ENCODE measurements at places on chromosomes 11 and 22.

GRCh38 chr22:45769569-45770210, 98.1 kb downstream of the ATXN10 start:
- DNase-seq = no peak

GRCh38 chr22:29766632-29767170, at the start of gene ZMAT5:
Gene ZMAT5, minus strand, starts transcription at chr22:29767007. Its CDS starts 18,463 bp downstream, at chr22:29748544.
- DNase-seq = peak; percentile 87

DNA sequence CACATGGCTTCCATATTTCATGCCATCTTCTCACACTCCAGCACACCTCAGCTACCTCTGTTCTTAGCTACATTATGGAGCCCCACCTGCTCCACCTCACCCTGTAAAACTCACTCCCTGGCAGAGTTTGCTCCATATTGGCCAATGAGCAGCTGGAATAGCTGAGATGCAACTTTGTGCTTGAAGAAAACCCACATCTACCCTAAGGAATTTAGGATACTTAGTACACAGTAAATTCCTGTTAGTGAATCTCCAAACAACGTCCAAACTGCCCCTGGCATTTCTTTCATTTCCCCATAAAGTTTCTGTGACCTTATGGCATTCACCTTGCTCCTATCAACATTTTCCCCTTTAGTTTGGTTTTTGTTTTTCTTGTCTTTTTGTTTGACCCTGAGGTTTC, 2.2 kb upstream of the VWCE start:
- DNase-seq = no peak

DNA sequence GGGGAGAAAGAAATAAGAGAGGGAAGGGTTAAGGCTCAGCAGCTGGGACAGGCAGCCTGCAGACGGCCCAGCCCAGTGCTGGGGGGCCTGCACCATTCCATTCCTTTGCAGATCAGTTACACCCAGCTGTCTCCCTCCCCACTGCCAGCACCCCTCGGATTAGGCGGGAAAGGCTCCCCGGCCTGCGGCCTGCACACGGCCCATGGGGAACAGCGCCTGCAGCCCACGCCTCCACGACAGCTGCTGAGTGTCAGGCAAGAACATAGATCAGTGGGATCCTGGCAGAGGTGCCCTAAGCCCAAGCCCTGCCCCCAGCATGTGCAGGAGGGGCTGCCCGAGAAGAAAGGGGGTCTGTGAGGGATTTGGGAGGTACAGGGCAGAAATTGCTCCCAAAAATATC, 65.8 kb upstream of the MYOD1 start:
- DNase-seq = no peak

GRCh38 chr11:75668451-75669297, at the start of gene MAP6:
Gene MAP6, minus strand, starts transcription at chr11:75669038. Its CDS starts 669 bp downstream, at chr11:75668369.
- no peak for DNase-seq

Data from T follicular helper cell (primary cell).